ENCODE measurements at places on chromosomes 12 and 14.

DNA sequence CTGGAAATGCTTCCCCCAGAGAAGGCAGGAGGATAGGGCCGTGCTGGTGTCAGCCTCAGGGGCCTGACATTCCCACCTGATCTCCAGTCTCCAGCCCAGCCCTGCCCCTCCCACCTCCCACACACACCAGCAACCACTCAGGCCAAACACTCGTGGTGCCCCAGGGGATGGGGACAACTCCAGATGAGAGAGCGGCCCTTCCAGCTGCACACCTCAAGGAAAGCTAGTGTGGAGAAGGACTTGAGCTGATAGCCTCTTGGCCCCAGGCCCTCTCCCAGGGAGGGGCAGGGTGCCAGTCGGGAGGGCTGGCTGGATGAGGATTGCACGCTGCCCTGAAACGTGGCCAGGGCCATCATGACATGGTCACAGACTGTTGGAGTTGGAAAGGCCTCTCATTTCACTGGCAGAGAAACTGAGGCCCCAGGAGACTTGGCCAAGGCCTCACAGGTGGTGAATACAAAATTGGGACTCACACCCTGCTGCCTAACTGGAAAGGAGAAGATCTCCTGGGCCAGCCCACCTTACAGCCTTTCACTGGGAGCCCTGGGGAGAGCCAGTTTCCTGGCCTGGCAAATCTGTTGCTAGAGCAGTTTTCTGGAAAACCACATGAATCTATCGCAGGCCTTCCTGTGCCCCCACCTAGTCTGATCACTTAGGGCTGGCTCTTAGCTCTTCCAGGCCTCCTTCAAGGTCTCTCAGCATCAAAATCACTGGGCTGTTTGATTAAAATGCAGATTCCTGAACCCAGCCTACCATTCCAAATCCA, 52.1 kb downstream of the IRF2BPL start:
- no peak for DNase-seq

DNA sequence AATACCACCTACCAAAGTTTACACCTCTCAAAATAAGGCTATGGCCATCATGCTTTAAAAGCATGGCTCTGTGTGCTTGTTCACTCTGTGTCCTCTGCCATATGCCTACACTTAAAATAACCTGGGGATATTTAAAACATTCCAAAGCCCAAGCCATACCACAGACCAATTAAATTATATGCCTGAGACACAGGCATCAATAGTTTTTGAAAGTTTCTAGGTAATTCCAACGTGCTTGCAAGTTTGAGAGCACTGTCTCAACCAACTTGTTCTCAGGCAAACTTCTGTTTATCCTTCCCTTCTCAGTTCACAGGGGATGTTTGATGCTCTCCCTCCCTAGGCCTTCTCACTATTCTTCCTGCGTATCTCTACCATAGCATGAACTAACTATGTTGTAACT, 3.4 kb upstream of the FRMD6 start:
- no peak for DNase-seq

GRCh38 chr14:97055355-97055754, 258.2 kb downstream of the VRK1 start:
- no peak for DNase-seq

DNA sequence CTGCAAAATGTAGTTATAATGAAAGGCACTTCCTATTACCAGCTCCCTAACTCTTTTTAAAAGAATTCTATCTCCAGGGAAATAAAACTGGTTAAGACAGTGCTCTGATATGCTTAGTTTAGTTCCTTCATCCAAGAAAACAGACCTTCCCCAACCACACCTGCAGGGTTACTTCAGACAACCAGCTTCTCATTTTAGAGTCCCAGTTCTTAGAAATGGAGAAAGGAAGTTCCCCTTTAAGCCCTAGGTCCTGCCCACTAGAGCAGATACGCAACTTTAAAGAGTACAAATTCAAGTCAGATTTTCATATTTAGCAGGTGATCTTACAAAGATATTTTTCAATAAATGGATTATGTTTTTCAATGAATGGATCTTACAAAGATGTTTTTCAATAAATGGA, 4.4 kb upstream of the WSB2 start:
- no peak for DNase-seq

DNA sequence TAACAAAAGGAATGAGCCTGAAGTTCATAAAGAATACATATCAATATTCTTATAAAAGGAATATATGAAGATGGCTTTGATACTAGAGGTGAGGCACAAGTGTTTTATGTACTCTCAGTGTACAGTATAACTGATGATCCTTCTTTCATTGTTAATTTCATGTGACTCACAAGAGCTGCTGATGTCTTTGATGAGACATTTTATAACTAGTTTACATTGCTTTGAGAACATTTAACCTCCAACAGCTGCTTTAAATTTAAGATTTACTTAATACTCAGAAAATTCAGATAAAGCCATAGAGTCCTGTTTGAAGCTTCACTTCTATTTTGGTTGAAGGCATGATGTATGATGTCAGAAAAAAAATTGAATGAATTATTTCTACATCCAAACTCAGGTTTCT, 59.8 kb downstream of the WASHC4 start:
- no peak for DNase-seq

GRCh38 chr14:88901189-88901588, 76.7 kb downstream of the TTC8 start:
- no peak for DNase-seq

- no peak for DNase-seq
Observed at GRCh38 chr12:57098546-57098945, 9.6 kb downstream of the NAB2 start.

GRCh38 chr14:30058401-30058800, 130.8 kb upstream of the PRKD1 start:
- DNase-seq, result no peak

- DNase-seq, result no peak
Observed at GRCh38 chr12:98646294-98647090, 1.4 kb downstream of the APAF1 start.

- DNase-seq, result no peak
Observed at GRCh38 chr14:60649875-60650372, 647 bp upstream of the SIX1 start.

- DNase-seq, result no peak
Observed at GRCh38 chr14:46488374-46488773, 163.2 kb downstream of the RPL10L start.

DNA sequence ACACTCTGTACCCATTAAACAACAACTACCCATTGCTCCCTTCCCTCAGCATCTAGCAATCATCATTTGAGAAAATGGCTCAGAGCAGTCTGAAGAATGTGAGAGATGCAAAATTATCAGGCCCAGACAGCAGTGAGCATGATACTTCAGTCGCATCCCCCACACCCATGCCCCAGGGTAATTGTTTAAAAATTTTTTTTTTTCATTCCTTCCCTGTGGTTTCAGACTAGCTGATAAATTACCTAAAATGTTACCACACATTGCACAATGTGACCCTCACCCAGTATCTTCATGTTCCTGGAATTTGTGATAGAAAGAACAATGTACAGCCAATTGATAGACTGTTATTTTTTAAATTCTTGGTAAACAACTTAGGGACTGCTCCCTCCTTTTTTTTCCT, 11.3 kb upstream of the USP15 start:
- no peak for DNase-seq

GRCh38 chr14:102789349-102789748, 12.1 kb downstream of the TRAF3 start:
- no peak for DNase-seq

GRCh38 chr12:24835377-24835776, 113.5 kb downstream of the BCAT1 start:
- no peak for DNase-seq

- DNase-seq, result no peak
Observed at GRCh38 chr14:59507752-59508103, 23.4 kb downstream of the JKAMP start.

GRCh38 chr14:61678975-61679374, 16.3 kb upstream of the HIF1A start:
- no peak for DNase-seq

DNA sequence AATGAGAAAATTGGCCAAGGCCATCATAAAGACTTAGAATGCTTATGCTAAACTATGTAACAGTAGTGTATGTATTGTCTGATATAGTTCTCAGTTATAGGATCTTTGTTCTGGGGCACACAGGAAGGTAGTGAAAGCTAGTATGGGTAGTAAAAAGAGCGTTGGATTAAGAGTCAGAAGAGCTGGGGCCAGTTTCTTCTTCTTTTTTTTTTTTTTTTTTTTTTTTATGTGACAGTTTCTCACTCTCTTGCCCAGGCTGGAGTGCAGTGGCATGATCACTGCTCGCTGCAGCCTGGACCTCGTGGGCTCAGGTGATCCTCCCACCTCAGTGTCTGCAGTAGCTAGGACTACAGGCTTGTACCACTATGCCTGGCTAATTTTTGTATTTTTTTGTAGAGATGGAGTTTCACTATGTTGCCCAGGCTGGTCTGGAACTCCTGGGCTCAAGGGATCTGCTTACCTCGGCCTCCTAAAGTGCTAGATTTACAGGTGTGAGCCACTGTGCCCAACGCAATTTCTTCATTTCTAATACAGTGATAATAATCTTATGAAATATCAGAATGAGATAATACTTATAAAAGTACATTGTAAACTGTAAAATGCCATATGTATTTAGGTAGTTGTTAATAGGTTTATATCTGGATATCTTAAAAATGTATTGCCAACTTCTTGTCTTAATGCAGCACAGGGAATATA, 7.4 kb downstream of the MDM2 start:
- DNase-seq, result no peak

DNA sequence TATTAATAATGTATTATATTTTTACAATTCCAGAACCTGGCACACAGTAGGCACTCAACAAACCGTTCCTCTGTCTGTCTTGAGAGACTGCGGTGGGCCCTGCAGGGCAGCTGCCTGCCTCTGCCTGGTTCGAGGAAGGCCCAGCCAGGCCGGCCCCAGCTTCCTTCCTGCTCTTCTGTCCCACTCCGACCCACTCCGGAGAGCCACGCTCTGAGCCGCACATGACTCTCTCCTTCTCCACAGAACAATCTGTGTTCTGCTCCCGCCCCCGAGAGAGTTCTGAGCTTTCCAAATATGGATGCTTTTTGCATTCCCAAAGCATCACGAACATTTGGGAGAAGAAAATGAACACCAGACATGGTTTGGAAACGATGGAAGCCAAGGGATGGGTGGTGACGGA, 57.3 kb downstream of the TTC7B start:
- peak; percentile 10 for DNase-seq

DNA sequence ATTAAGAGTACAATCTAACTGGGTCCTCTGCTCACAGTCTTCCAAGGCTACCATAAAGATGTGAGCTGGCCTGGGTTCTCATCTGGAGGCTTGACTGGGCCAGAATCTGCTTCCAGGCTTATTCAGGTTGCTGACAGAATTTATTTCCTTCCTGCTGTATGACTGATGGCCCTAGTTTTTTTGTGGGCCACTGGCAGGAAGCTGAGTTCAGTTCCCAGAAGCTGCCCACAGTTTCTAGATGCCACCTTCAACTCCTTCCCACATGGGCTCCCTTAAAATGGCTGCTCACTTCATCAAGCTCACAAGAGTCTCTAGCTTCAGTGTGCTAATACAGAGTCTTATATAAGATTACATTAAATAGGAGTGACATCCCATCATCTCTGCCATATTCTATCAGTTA, 121.7 kb upstream of the CAND1 start:
- no peak for DNase-seq

GRCh38 chr12:15977999-15978951, 67.1 kb downstream of the DERA start:
- no peak for DNase-seq

- DNase-seq, result no peak
Observed at GRCh38 chr12:40216516-40217288, 8.1 kb upstream of the LRRK2 start.

DNA sequence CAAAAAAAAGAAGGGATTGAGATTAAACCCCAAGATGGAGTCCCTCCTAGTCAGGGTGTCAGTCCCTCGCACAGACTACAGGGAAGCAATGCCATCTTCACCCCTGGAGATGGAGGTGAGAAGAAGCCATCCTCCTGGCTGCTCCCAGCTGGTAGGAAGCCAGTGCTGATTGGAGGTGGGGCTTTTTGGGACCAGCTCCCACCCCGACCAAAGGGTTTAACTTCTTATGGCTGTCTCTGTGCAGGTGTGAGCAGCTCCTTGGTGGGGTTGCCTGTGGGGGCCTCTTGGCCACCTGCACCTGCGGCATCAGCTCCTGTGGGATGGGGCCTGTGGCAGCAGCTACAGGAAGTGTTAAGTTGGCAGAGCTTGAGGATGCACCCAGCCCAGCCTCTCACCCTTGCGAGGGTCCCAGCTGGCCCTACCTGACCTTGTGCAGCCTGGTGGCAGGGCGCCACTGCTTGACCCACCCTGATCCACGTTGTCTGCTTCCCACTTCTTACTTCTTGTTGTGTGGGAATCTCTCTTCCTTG, 3.8 kb upstream of the KRT86 start:
- DNase-seq, result no peak

GRCh38 chr14:91706996-91707395, 24.9 kb downstream of the CATSPERB start:
- no peak for DNase-seq

DNA sequence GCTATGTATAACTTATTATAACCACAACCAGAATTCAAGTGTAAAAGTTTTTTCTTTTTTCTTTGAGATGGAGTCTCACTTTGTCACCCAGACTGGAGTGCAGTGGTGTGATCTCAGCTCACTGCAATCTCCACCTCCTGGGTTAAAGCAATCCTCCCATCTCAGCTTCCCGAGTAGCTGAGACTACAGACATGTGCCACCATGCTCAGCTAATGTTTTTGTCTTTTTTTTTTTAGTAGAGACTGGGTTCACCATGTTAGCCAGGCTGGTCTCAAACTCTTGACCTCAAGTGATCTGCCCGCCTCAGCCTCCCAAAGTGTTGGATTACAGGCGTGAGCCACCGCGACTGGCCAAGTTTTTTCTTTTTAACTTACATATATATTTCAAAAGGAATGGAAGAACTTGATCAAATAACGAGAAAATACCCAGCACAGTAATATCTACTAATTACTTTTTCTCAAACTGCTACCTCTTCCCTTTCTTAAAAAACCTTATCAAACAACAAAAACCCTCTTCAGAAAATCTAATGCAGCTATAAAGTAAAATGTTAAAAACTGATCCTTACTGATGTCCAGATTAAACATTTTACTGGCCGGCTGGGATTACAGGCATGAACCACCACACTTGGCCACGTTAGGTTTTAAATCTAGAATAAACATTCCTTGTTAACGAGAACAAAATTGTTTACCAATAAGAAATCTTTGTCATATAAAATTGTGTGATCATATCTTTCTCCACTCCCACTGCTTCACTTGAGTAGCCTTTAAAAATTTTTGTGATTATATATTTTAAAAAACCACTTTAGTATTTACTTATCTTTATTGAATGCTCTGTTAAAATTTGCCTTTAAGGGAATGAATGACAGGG, 41.3 kb upstream of the WDR89 start:
- DNase-seq, result no peak

- DNase-seq, result no peak
Observed at GRCh38 chr14:63890553-63890952, 37.7 kb downstream of the SYNE2 start.

DNA sequence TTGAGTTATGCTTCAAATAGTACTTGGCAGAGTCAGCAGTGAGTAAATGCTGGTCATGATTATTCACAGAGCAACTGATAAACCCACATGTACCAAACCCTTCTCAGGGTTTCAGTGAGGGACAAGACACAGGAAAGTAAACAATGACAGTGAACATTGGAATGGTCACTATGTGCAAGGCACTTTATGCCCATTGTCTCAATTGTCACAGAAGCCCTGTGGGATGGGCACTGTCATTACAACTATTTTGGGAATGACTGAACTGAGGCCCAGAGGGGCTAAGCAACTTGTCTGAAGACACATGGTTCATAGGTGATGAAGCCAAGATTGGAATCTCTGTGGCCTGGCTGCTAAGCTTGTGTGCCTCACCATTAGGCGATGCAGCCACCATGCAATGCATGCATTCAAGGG, 238.5 kb downstream of the RBM19 start:
- no peak for DNase-seq

All from CD8-positive, alpha-beta T cell (primary cell).